ENCODE measurements at places on chromosomes 1 and 21. TPM values are rescaled to one million over a fixed set of nuclear protein-coding genes. Genes with fewer than 3 reads are reported as not detected.

Gene IL19
- not detected for total RNA-seq

- no peak for DNase-seq
Measured at GRCh38 chr21:45179568-45180245, 105.3 kb downstream of the ADARB1 start.

Gene SLC6A17
- not detected for total RNA-seq

Gene TFF2
- not detected for total RNA-seq

DNA sequence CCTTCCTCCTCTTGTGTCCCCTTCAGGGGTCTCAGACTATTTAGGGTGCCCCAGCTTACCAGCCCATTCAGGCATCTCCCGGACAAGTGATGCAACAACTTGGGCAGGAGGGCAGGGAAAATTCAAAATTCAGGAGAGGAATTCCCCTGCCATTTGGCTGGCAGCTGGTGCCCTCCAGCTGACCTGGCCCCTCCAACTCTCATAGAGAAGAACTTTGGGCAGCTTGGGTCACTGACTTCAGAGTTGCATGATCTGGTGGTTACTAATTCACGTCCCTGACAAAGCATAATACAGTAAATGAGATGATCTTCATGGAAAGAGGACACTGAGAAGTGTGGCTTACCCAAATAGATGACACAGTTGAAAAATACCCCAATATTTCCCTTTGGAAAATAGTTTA, at the start of gene FCAMR:
Gene FCAMR (minus strand): TSS at position 15 of the 400 bp plus-strand sequence. CDS start 335 bp downstream, outside the sequence.
- DNase-seq = no peak

Gene CA6
- total RNA-seq = 2.4 TPM

Gene CLDN14
- not detected for total RNA-seq

- no peak for DNase-seq
Measured at GRCh38 chr21:45322960-45323461, 35.3 kb upstream of the POFUT2 start.

Measured in CD8-positive, alpha-beta T cell (primary cell).